CD4-positive, CD25-positive, alpha-beta regulatory T cell (primary cell): ENCODE measurements at places on chromosomes 2 and 18. TPM values are rescaled to one million over a fixed set of nuclear protein-coding genes. Genes with fewer than 3 reads are reported as not detected.

- H3K27me3 ChIP-seq: no peaks in the 10 kb centered on the region
- no peak overlapping the region for H3K27ac ChIP-seq
- DNase-seq: no peak
- H3K36me3 ChIP-seq: no peaks in the 10 kb centered on the region
- H3K4me1 ChIP-seq: no peaks in the 10 kb centered on the region
- no peak overlapping the region for H3K4me3 ChIP-seq
Measured at GRCh38 chr2:120920454-120921148, 184.9 kb downstream of the GLI2 start.

DNA sequence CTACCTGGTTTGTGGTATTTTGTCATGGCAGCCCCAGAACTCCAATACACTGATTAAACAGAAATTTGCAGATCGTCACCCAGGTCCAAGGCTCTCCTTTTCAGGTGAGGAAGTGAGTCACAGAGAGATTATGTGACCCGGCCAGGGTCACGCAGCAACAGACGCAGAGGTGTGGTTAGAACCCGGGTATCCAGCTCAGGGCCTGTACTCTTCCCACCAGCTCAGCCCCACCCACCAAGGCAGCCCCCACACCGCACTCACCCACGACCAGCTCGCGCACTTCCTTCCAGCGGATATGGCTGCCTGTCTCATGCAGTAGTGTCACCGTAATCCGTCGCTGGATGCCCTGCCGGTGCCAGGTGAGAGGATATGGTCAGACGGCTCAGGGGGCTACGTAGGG lies 48.1 kb downstream of the AQP12A start:
- H3K27me3 ChIP-seq: no peaks in the 10 kb centered on the region
- no peaks in the 10 kb centered on the region for H3K36me3 ChIP-seq
- H3K4me1 ChIP-seq: no peaks in the 10 kb centered on the region
- H3K27ac ChIP-seq: no peak overlapping the region
- no peak overlapping the region for H3K4me3 ChIP-seq

The ATAD2B gene
- total RNA-seq: 53.2 TPM

- no peaks in the 10 kb centered on the region for H3K4me1 ChIP-seq
- no peak overlapping the region for H3K4me3 ChIP-seq
- peaks cover 55% of the 10 kb centered on the region for H3K36me3 ChIP-seq
- no peak for DNase-seq
- H3K27ac ChIP-seq: no peak overlapping the region
Measured at GRCh38 chr2:168119515-168120141, 127.8 kb downstream of the STK39 start.

DNA sequence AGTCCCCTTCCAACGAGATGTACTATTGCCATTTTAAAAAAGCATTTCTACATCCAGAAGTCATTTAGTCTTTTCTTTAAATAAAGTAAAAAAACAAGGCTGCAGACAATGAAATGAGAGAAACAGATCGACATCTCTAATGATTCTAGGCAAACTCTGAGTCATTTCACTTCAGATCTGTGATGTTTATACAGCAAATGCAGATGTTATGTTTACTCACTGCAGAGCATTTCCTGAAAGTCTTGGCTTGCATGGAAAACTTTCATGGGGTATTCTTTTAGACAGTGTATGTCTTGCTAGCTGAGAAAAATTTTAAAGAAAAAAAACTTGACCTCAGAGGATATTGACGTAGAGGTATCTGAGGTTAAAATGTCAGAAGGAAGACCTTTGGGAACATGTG lies 797.4 kb downstream of the CNTNAP5 start:
- H3K27me3 ChIP-seq: no peaks in the 10 kb centered on the region
- no peak overlapping the region for H3K27ac ChIP-seq
- H3K4me1 ChIP-seq: no peaks in the 10 kb centered on the region
- H3K4me3 ChIP-seq: no peak overlapping the region

DNA sequence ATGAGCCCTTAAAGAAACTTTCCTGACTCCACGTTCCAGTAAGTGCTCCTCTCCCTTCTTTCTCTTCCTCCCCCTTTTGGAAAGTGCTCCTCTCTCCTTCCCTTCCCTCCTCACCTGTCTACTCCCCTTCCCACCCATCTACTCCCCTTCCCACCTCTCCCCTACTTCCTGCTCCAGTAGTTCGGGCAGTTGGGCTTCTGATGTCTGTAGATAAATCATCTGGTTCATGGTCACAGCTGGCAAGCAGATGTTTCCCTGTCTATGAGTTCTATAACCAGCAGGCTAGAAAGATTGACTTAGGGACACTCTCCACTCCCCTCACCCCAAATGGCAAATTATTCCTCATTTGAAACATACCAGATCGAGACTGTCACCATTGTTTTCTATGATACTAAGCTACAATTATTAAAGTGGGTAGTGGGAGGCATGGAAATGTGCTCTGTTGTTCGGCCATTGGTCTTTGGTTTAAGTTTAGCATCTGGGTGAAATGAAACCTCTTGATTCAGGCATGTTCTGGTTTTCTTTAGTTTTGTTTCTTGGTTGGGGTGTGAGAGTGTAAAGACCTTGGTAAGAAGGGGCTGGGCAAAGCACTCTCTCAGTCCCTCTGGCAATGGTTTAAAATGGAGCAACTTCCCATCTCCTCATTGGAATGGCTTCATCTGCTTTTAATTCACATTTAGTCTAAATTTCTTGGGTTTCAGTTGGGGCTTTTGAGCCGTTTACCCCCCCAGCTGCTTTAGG lies 413.2 kb upstream of the SPRED2 start:
- H3K36me3 ChIP-seq: no peaks in the 10 kb centered on the region
- H3K4me3 ChIP-seq: no peak overlapping the region
- H3K4me1 ChIP-seq: no peaks in the 10 kb centered on the region
- no peaks in the 10 kb centered on the region for H3K27me3 ChIP-seq

The ZSWIM2 gene
- total RNA-seq: not detected

DNA sequence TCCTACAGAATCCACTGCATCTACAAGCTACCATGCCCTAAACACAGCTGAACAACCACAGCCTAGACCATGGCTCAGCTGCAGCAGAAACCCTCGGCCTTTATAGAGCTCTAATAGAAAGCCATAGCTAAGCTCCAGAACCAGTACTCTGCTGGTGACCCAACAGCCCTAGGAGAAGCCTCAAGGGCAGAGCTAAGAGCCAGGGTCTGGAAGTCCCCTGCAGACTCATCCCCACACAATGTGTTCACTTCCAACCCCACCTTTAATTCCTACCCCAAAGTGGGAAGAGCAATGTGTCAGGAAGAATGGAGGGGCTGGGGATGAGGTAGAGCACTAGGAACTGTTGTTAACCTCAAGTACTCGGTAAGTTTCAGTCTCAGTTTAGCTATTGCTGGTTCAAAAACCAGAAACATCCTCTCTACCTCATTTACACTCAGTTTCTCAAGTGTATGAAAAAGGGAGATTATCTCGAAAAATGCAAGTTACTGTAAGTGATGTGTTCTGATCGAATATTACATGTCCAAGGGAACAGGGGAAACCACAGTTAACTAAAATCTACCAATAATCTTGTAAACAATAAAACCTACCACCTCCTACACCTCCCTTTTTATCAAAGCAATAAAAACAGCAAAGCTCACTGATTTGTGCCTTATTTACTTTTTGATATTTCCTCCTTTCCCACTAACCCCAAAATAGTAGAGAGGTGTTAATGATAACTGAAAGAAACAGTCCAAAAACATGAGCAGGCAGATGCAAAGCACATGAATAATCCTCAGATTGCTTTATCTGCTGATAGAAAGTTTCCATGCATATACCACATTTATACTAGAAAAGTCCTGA lies 36.2 kb downstream of the THADA start:
- peaks cover 8% of the 10 kb centered on the region for H3K36me3 ChIP-seq
- H3K27ac ChIP-seq: peak overlapping the region; percentile 60
- H3K27me3 ChIP-seq: no peaks in the 10 kb centered on the region

The CHRND gene
- total RNA-seq: not detected

The OTX1 gene
- not detected for total RNA-seq
